T-helper 9 cell (primary cell): ENCODE measurements at places on chromosomes 6 and 20.

- no peak for DNase-seq
Measured at GRCh38 chr6:112338166-112338709, 8.9 kb upstream of the RFPL4B start.

DNA sequence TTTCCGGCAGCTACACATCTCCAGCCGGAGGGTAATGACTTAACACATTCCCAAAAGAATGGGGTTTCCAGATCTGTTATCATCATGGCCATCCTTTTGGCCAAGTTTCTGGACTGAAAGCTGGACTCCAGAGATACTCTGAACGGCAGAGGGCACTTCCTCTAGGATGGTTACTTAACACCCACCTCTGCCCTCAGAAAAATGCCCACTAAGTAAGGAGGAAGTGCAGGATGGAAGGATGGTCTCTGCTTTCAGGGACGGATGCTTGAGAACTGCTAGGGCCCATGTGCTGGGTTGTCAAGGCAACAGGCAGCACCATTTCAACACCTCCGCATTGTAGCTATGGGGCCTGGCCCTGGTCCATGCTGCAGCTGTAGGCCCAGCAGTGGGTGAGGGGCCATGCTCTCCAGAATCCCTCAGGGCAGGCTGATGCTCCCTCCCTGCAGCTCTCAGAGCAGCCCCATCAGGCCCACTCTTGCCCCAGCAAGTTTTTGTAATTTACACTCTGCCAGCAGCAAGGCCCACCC is 16.5 kb upstream of the TGM3 start:
- DNase-seq, result no peak

DNA sequence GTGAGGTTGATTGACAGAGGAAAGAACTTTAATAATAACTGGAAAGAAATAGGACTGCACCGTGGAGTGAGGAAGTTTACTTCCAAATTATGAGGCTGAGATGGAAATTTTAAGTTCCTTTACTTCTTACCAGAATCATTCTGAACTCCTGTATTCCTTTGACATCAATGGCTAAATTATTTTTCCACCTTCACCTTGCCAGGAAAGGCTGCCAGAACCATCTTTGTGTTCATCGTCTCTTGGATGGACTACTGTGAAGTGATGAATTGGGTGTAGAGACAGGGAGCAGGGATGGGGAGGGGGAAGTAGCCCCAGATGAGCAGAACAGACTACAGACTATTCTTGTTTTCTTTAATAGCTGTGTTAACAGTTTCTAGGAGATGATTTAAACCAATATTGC is 102.1 kb upstream of the CEP162 start:
- no peak for DNase-seq

GRCh38 chr6:128655978-128656498 is 135.6 kb upstream of the PTPRK start:
- DNase-seq, result no peak

DNA sequence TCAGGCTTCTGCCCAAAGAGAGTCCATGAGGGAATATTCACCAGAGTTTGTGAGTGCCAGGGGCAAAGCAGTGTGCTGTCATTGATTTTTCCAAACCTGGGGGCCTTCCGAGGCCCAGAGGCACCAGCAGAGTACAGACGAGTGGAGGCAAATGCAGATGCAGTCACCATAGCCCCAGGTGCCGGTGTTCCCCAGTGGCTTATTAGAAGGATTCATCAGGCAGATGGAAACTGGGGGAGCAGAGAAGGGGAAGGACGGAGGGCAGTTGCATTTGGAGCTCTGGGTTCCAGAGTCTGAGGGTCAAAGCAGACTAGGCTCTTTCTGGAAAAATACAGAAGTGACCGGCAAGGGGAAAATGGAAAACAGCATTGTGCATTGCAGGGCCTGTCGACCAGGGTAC is 184.2 kb downstream of the ANKRD60 start:
- no peak for DNase-seq

- no peak for DNase-seq
Measured at GRCh38 chr6:97215157-97215769, 67.8 kb downstream of the MMS22L start.

- DNase-seq, result no peak
Measured at GRCh38 chr6:121260651-121261102, 73.6 kb downstream of the TBC1D32 start.

DNA sequence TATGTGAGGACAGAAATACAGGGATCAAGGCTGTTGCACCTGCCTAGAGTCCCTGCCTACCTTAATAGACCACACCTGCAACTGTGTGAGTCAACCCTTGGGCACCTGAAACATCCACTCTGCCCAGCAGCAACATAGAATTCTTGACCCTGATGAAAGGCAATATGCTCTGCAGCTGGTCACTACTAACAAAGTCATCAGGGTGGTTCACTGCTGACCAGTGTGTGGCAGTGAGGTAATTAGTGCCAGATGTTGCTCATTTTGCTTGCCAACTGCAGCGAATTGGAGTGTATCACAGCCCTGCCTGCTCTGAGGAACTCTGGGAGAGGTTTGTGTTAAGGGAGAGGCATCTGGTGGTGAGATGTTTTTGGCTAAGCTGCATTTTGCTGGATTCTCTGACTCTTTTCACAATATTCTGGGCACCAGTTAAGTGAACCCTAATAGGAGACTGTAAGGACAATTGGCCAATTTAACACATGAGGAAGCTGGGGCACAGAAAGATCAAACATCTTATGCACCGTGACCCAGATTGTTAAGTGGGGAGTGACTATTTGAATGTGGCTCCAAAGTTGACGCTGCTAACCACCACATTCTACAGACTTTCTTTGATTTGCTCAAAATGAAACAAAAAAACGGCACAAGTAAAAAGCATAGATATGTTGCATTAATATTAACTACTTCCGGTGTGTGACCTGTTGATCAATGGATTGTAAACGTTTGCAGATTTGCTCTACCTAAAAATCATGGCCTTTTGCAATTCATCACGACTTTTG is 61.9 kb upstream of the OPRM1 start:
- DNase-seq, result no peak

- no peak for DNase-seq
Measured at GRCh38 chr20:41111578-41111951, 25.8 kb upstream of the PLCG1 start.

DNA sequence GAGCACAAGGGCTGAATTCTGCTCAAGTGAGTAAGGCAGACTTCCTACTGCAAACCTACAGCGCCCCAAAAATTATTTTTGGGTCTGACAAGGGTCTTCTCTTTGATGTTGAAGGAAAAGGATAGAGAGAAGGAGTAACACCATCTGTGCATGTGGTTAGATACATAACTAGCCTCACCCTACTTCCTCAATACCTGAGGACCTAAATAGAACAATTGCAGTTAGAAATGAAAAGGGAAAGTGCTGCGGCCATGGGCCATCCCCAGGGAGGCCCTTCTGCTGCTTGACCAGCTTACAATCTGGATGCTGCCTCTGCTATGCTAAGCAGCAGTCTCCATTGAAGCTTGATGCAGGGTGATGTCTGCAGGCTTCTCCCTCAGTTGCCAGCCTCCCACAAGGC is 63.2 kb upstream of the ARMH2 start:
- no peak for DNase-seq

DNA sequence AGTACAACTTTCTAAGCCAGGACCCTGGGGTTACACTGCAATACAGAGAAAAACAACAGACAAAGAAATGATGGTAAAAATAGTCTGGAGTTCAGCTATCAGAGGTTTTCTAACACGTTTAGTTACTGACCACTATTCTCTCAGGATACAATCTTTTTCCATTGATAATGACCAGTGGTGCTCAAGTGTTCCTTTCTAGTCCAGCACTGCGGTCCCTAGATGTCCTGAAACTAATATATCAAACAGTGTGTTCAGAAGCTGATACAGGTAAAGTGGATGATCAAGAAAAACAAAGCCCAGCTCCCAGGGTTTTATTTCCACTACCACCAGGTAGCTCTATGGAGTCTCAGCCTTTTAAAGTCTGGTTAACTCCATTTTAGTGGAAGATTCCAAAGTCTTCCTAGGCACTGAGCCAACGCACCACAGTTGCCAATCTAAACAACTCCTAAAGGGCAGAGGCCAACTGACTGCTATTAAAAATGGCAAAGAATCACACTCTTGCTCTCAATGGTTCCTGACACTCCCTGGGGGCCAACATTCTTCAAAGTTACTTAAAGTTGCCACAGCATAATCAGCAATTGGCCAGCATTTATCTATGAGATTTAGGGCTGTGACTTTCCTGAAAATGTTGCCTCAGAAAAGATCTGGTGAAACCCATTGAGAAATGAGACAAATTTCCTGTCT is 38.2 kb downstream of the DZANK1 start:
- DNase-seq, result no peak

- DNase-seq, result no peak
Measured at GRCh38 chr6:34610819-34611477, 54.8 kb upstream of the SPDEF start.

DNA sequence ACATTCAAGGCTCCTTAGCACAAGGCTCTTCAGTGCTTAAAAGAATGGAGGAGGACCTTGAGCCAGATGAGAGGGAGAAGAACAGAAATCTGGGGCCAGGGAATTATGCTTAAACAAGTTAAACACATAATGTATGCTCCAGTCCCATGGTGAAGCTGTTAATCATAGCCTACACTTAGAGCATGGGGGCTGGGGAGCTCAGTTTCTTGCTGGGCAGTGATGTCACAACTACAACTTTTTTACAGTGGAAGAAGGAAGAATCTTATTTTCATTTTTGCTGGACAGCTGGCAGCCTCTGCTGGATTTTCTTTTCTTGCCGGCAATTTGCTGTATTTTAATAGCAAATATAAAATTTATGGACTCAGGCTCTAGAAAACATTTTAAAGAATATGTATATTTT is 432.5 kb downstream of the CD109 start:
- DNase-seq, result no peak

GRCh38 chr6:4727217-4727616 is 49.0 kb upstream of the CDYL start:
- DNase-seq, result no peak

- no peak for DNase-seq
Measured at GRCh38 chr6:43798688-43799444, 28.9 kb downstream of the VEGFA start.

DNA sequence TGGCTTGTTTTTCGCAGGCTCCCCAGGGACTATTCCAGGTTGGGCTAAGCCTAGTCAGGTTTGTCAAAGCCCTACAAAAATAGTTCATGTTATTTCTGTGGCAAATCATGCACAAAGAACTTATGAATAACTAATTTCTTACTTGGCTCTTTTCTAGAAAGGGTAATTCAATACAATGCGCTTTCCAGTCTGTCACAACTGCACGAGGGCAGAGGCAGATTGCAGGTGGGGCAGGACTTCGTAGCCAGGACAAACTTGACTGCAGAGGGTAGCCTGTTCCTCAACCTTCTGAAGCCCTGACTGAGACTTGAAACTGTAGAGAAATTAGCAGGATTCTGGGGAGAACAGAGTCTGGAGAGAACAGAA is 253.5 kb downstream of the QKI start:
- DNase-seq, result no peak

DNA sequence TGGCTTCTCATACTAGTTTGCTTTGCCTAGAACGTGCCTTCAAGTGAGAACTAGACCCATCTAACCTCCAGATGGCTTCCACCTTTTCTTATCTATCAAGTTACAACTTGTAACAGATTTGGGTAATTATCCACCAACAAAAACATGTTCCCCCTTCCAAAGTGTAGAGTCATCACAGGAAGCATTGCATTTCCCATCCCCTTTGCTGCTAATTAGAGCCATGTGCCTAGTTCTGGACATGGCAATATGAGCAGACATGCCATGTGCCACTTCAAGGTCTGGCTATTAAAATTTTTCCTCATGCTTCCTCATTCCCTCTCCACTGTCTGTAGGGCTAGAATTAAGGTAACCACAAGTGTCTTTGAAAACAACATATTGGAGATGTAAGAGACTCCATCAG is 814.4 kb downstream of the TENT5A start:
- no peak for DNase-seq

DNA sequence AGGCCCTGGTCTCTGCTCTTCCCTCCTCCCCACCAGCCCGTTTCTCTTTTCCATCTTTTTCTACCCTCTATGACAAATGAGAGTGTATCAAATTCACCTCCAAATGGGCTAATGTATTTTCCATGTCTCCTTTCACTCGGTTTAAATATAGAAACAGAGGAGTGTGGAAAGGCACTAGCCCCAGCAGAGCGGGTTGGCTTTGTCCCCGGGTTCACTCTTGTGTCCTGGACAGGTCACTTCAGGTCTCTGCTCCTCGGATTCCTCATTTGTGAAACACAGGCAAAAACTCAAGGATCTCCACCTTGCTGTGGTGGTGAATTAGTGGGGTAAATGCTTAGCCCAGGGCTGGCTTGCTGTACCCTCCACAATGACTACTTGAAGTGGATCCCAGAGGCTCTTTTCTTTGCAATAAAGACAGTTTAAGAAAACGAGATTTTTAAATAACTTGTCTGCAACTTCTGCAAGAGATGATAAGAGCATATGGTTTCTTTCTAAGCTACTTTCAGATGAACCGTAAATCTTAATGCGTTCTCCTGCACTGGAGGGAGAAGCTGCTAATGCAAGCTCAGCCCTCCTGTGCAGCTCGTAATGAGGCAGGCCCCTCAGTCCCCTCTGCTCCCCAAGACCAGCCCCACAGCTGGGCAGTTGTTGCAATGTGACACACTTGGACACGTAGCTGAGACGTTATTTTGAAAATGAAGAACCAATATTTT is 292.9 kb downstream of the THBS2 start:
- DNase-seq, result no peak

DNA sequence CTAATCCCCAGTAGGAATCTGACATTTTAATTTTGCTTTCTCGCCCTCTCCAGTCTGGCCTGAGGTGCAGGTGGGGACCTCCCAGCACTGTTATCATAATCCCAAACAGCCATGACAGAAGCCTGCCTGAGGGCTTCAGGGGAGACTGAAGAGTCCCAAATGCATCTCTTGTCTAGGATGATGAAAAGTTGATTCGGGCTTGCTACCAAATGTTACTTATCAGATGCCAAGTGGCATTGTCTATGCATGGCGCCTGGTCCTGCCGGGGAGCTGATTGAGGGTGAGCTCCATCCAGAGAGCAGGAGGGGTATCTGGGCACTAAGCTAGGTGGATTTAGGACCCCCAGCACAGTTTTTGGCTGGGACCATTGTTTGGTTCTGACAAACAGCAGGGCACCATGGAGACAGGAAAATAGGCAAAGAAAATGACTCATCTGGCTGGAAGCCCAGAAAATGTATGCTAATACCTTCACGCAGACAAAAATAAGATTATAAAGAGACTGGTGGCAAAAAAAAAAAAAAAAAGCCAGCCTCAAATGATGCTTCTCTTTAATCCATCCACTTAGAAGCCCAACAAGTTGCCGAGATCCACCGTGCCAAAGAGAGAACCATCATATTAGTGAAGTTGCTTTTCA is 513.7 kb upstream of the SULF2 start:
- DNase-seq, result no peak

- DNase-seq, result no peak
Measured at GRCh38 chr20:58531063-58531462, 15.9 kb upstream of the APCDD1L start.

DNA sequence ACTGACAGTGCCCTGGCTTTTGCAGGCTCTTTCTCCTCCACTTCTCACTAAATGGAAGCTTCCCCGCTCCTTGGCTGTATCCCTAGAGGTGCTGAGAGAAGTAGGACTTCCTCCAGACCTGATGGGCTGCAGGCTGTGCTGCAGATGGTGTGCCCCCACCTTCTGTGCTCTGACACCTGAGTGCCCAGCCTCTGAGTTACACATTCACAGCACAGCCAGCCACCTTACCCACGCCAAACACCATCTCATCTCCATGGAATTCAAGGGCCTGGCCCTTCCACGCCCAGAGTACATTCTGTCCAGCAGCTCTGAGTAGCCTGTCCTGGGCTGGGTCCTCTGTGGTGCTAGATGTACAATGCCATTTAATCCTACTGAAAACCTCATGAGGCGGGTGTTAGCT is 5.3 kb downstream of the SFTA2 start:
- no peak for DNase-seq

- no peak for DNase-seq
Measured at GRCh38 chr6:92777146-92777740, 642.1 kb downstream of the EPHA7 start.
